ELR (cell line): ENCODE measurements at places on chromosomes 2 and 18.
A peak's percentile ranks its signal among the peaks of the same experiment; 100 is the strongest.

DNA sequence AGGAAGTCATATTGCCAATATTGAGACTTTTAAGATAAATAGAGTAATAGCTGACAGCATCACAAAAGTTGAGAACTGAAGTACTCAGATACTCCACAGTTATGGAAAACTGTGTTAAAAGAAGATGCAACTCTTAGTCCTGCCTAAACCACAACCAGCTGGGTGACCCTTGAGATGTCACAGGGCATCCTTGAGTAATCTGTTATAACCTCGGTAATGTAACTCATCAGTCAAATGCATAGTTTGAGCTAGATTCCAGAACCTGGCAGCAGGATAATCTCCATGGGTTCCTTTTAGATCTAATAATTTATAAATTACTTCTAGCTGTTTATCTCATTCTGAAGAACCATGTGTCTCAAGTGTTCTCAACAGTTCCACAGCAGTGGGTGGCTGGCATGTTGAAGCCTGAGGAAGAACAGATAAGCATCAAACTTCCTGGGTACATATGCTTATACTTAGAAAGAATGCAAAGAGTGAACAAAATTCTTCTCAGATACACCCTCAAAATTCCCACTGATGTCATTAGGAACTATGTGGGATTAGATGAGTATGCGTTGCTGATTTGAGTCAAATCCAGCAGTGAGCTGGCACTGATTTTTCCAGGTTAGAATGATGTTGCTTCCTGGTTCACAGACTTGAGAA, 304.1 kb upstream of the ERBB4 start:
- DNase-seq, result peak; percentile 95

GRCh38 chr2:98346311-98347236, at the start of gene CNGA3:
CNGA3 (plus strand) TSS chr2:98346456; CDS start chr2:98369976, 23,520 bp downstream.
- DNase-seq, result peak; percentile 19

DNA sequence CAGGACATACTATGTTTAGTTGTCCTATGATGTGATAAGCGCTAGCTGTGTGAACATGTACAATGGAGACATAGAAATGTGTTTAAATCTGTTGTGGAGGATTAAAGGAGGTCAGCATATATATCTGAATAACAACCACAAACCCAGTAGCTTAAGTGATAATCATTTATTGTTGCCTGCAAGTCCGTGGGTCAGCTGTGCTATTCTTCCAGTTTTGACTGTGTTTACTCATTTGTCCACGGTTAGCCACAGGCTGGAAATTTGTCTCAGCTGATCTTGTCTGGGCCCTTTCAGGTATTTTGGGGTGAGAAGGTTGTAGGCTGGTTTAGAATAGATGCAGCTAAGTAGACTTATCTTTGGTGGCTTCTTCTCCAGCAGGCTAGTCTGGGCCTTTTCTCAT, 110.4 kb downstream of the PARD3B start:
- DNase-seq, result no peak

DNA sequence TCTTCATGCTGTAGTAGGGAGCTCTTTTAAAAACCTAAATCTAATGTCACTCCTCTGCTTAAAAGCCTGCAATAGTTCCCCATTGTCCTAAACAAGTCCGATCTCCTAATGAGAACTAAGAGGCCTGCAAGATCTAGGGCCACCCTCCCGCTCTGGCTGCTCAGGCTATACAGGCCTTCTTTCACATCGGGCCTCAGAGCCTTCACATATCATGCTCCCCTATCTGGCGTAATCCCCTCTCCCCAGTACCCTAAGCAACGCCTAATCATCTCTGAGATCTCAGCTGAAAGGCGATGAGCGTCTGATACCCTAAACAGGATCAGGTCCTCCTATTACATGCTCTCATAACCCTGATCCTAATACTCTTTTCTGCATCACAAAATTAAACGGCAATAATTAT, 1.9 kb downstream of the MAP4K3 start:
- peak; percentile 42 for DNase-seq

- no peak for DNase-seq
These were observed 813.1 kb upstream of the POU3F3 start for GRCh38 chr2:104040771-104041170.

GRCh38 chr2:60597346-60597745, 43.9 kb upstream of the BCL11A start:
- no peak for DNase-seq

- no peak for DNase-seq
These were observed 443.2 kb upstream of the ID2 start for GRCh38 chr2:8238521-8239230.

GRCh38 chr2:237715459-237715947, 83.1 kb upstream of the RBM44 start:
- DNase-seq, result no peak

- DNase-seq, result peak; percentile 45
These were observed 491.2 kb downstream of the SUCLG1 start for GRCh38 chr2:83967854-83968253.

GRCh38 chr2:74286725-74287124, 56.5 kb downstream of the SLC4A5 start:
- peak; percentile 32 for DNase-seq

DNA sequence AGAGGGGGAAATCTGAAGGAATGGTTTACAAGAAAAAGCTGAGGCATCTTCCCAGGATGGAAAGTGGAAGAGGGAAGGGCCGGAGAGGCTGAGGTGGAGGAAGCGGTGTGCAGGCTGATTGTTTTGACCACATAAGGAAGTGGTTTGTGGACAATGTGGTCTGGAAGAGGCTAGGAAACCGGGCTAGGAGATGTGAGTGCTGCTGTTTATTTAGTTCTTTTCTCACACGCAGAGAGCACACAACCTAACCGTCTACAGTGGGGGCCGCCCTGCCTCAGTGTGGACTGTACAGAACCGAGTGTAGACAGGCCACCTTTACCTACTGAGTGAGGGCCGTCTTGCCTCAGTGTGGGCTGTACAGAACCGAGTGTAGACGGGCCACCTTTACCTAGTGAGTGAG, 251.7 kb upstream of the PXDN start:
- peak; percentile 1 for DNase-seq

- peak; percentile 68 for DNase-seq
These were observed 85.0 kb downstream of the TANC1 start for GRCh38 chr2:159053161-159054031.

GRCh38 chr2:71609029-71609428, 155.7 kb downstream of the DYSF start:
- no peak for DNase-seq

GRCh38 chr2:46334389-46335271, 37.4 kb downstream of the EPAS1 start:
- DNase-seq, result peak; percentile 96

DNA sequence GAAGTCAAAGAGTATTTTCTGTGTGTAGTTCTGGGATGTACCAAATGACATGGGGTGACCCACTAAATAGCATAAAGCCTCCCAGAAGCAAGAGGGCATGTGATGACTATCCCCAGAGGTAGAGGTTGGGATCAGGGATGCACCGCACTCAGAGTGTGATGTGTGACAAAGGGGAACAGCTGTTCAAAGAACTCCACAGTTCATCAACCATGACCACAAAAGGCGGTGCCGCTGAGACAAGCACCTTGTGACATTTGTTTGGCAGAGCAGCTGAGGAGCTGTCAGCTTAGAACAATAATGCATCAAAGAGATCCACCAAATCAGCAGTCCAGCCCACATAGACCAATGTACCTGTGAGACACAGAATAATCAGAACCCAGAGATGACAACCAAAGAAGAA, 81.3 kb downstream of the VWC2L start:
- no peak for DNase-seq

DNA sequence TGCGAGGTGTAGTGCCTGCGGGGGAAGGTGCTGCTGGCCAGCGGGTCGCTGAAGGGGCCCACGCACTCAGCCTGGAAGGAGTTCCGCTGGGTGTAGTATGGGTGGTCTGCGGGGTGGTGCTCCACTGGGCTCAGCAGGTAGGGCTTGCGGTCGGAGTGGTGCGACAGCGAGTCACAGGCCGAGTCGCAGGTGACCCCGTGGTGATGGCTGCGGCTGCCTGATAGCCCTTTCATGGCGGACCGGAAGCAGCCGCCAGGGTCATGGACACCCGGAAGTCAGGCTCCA, 429.8 kb downstream of the TGIF1 start:
- no peak for DNase-seq

DNA sequence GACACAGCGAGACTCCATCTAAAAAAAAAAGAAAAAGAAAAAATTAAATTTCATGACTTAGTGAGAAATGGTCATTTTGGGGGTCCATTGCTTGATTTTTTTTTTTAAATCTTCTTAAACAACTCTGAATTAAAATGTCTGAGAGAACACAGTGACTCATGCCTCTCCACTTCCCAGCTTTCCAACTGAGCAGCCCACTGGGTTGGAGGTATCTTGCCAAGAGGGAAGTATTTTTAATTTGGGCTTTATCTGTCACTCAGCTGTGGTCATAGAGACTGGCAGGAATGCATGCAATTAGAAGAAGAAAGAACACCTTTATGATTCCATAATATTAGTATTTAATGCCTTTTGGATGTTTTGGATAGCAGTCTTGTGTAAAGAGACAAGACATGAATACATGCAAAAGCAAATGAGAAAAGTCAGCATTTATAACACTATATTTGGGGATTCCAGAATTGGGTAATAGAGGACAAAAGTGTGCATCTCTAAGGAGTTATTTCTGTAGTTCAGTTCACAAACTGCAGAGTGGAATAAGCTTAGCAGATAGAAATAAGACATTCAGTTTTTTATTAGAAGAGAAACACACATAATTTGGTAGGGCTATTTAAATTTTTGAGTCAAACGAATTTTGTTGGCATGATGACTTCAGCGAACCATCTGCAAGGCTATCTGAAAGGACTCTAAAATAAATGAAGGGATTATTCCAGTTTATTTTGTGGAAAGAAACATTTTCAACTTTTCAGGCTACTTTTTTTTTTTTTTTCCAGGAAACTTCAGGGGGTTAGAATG, 254.8 kb downstream of the TGIF1 start:
- no peak for DNase-seq

DNA sequence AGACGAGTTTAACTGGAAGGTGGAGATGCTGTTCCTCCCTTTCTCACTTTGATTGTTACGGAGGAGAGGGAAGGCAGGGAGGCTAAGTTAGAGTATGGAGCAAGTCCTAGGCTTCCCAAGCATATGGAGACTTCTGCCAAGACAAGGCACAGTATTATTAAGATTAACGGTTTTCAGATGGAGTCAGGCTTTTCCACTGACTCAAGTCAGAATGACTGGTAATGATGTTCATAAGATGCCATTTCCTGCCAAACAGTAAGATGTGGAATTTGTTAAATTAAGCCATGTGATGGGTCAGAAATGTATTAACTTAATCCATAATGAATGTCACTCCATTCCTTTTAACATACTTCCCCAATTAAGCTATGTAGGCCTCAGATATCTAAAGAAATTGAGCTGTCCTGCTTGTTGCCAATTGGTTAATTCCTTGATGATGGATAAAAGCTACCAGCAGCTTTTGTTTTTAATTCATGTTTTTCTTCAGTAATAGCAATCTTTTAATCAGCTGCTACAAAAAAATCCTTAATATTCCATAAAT, 383.7 kb downstream of the ZNF521 start:
- DNase-seq, result no peak

GRCh38 chr2:125169022-125169763, 1144.1 kb downstream of the CNTNAP5 start:
- DNase-seq, result peak; percentile 46

DNA sequence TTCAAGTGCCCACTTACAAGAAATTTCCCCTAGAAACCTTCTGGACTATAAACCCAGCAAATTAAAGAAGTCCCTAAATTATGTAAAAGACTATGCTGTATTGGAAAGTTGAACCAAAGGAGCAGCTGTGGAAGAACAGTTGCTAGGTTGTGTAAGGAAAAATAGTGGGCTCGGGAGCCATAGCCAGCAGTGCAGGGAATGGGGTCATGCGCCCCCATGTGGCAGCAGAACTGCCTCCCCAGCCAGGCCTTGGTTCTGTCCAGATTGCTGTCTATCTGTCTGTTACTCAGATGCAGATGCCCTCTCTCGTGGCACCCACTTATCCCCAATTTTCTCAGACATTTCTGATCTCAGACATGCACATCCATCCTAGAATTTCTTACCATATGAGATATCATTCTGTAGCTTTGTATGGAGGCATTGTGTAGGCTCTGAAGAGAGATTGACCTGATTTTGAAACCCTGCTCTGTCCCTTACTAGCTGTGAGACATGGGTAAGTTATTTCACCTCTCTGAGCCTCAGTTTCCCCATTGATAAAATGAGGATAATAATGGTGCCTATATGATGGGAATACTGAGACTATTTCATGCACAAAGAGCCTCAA, 258.3 kb downstream of the SS18 start:
- DNase-seq, result peak; percentile 70

GRCh38 chr2:8761529-8762164, 75.8 kb downstream of the KIDINS220 start:
- DNase-seq, result peak; percentile 33

DNA sequence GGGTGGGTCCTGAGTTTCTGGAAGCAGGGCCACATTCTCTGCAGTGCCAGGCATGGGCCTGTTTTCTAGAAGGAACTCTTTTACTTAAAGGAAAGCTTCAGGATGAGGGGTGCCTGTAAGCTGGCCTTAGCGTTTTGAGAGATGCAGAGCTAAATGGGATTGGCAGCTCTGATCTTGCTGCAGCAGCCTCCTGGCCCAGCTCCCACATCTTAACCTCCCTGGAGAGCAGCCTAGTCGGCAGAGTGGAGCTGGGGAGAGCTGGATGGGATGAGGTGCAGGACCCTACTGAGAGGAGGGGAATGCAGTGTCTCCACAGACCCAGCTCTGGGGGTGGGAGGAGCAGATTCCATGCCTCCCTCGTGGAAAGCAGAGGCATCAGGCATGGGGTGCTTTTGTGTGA, 52.0 kb downstream of the TMEM17 start:
- no peak for DNase-seq

- peak; percentile 15 for DNase-seq
These were observed 63.0 kb downstream of the RBM43 start for GRCh38 chr2:151198645-151199044.

GRCh38 chr18:1150344-1150743, 245.7 kb downstream of the ADCYAP1 start:
- DNase-seq, result no peak

GRCh38 chr18:79476918-79477571, 81.3 kb downstream of the NFATC1 start:
- DNase-seq, result no peak

GRCh38 chr2:3451169-3451568, 68.2 kb downstream of the ADI1 start:
- no peak for DNase-seq

GRCh38 chr2:48578313-48578712, 39.3 kb upstream of the GTF2A1L start:
- DNase-seq, result no peak

DNA sequence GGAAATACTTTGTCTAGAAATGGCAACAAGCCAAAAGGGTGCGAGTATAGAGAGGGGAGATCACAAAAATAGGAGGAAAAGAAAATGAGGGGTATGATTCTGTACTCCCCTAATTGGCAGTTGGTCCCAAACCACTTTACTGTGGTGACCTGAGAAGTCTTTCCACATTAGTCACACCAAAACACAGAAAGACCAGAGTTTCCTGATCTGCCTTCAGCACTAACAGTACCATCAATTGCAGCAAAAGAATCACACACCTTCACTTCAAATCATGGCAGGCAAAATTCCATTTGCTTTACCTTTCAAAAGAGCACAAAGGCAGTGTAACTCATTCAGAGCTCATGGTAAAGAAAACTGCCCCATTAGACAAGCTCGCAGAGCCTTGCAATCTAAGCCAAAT, 86.8 kb downstream of the ALK start:
- DNase-seq, result peak; percentile 26

- no peak for DNase-seq
These were observed 29.3 kb downstream of the COLEC11 start for GRCh38 chr2:3624059-3624794.
